ENCODE measurements at places on chromosomes 2 and 18.

DNA sequence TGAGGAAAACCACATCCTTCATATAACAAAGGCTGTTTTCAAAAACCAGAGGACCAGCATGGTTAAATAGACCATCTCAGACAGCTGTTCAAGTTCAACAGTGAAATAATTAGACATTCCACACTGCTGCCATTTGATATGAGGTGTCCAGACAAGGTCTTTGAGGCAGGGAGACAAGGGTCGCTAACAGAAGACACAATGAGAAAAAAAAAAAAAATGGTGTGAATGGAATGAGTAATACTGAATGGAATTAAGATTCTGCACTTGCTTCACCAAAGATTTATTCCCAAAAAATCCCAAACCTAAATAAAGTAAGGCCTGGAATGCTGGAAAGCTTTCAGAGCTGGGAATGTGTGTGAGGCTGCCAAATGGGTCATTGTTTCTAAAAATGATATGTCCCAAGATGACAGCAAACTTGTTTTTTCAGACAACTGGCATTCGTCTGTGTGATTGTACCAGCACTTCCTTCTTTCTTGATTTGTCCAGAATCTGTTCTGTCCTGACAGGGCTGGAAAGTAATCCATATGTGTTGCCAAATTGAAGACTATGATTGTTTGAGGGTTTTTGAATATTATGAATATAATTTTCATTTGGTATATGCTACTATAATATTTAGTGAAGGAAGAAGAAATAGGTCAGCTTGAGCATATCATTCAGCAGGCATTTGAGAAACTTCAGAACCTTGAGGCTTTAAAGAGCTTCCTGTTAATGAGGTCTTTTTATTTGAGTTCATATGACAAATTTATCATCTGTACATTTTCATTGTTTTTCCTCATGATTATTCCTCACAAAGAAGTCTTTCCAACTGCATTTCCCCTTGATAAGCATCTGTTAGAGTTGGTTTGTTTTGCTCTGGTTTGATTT lies 85.2 kb upstream of the ITGA4 start:
- DNase-seq = no peak

- DNase-seq = no peak
These were observed 59.0 kb upstream of the SPATS2L start for GRCh38 chr2:200247494-200247893.

GRCh38 chr2:55176094-55176415 lies 56.0 kb downstream of the CLHC1 start:
- DNase-seq = no peak

DNA sequence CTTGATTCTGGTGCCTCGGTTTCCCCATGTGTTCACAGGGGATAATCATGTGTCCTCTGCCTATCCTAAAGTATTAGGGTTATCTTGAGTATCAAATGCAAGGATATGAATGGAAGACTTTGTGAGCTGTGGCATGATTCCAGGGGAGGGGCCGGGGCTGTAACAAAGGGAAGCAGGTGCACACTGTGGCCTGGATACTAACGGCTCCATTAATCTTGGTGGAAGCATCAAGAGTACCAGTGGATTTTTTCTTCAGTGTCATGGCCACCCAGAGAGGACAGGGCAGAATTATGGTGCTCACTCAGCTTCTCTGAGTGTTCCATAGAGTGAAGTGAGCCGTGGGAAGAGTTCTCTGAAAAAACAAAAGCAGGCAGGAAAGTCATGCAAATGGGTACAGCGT lies 320.1 kb downstream of the ALK start:
- no peak for DNase-seq

GRCh38 chr18:3451183-3451988 lies 1.4 kb downstream of the TGIF1 start:
- peak; percentile 86 for DNase-seq

- no peak for DNase-seq
These were observed 195.1 kb upstream of the LRP1B start for GRCh38 chr2:142325870-142326269.

- DNase-seq = no peak
These were observed 774.3 kb upstream of the TMEFF2 start for GRCh38 chr2:192969055-192969454.

All from stimulated activated CD8-positive, alpha-beta memory T cell treated with anti-CD3 and anti-CD28 coated beads, Interleukin-7, amount 100 ng/mL, for 4 hours (primary cell).